ENCODE measurements at places on chromosomes 4 and X. TPM values are rescaled to one million over a fixed set of nuclear protein-coding genes. Genes with fewer than 3 reads are reported as not detected.

GRCh38 chr4:21013501-21013900, 313.2 kb downstream of the PACRGL start:
- H3K4me1 ChIP-seq = peaks cover 4% of the 10 kb centered on the region
- no peak overlapping the region for H3K27ac ChIP-seq
- DNase-seq = no peak

DNA sequence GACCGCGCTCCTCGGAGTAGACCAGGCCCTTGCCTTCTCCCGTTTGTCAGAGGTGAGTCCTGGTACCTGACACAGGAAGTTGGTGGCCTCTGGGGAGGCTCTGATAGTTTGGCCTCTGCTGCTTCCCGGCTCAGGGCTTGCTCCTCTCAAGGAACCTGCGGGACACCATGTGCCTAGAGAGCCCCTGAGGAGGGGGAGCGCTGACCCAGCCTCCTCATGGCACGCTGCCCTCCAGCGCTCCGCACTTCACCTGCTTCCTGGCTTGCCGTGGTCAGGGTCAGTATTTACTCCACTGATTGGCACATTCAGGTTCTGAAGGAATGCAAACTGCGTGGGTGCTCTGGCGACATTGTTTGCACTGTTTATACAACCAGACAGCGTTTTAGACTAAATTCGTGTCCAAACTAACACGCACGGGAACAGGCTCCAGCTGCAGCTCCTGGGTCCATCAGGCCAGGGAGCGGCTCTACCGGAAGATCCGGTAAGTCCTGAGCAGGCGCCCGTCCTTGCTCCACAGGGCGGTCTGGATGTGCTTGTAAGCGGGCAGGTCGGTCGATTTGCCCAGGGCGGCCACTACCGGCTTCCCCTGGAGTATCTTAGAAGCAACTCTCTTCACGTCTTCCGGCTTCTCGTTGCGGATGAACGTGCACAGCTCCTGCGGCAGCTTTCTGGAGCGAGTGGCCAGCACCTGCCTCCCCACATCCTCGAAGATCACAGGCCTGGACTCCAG, 121.6 kb upstream of the GRID2 start:
- no peaks in the 10 kb centered on the region for H3K36me3 ChIP-seq
- H3K4me3 ChIP-seq = no peak overlapping the region
- no peak for DNase-seq
- H3K27me3 ChIP-seq = no peaks in the 10 kb centered on the region
- H3K27ac ChIP-seq = no peak overlapping the region

- H3K4me3 ChIP-seq = no peak overlapping the region
- no peak overlapping the region for H3K27ac ChIP-seq
- H3K27me3 ChIP-seq = no peaks in the 10 kb centered on the region
Measured at GRCh38 chr4:27068151-27068867, 207.7 kb downstream of the STIM2 start.

Gene UGDH
- 23.5 TPM for polyA plus RNA-seq

DNA sequence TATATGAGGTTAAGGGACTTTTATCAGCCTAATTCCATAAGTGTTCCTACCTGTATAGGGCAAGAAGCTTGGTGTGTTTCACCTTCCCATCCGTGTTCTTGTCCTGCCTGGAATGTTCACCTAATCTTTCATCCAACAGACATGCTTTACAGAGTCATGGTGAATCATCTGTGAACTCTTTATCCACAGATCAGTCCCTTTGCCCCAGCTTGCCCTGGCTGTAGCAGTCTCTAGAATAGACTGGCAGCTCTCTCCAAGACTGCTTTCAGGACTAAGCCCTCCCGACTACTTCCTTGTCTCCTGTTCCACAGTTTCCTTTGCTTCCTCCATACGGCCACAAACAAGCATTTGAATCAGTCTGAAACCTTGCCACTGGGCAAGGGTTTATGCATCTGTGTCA, 177.9 kb upstream of the IL15 start:
- peak overlapping the region; percentile 72 for H3K27ac ChIP-seq
- H3K4me3 ChIP-seq = no peak overlapping the region
- no peaks in the 10 kb centered on the region for H3K27me3 ChIP-seq
- no peaks in the 10 kb centered on the region for H3K36me3 ChIP-seq
- peaks cover 34% of the 10 kb centered on the region for H3K4me1 ChIP-seq

- no peaks in the 10 kb centered on the region for H3K27me3 ChIP-seq
- DNase-seq = no peak
- H3K36me3 ChIP-seq = no peaks in the 10 kb centered on the region
- H3K4me3 ChIP-seq = no peak overlapping the region
- H3K4me1 ChIP-seq = no peaks in the 10 kb centered on the region
Measured at GRCh38 chrX:148813422-148813821, 313.0 kb downstream of the AFF2 start.

DNA sequence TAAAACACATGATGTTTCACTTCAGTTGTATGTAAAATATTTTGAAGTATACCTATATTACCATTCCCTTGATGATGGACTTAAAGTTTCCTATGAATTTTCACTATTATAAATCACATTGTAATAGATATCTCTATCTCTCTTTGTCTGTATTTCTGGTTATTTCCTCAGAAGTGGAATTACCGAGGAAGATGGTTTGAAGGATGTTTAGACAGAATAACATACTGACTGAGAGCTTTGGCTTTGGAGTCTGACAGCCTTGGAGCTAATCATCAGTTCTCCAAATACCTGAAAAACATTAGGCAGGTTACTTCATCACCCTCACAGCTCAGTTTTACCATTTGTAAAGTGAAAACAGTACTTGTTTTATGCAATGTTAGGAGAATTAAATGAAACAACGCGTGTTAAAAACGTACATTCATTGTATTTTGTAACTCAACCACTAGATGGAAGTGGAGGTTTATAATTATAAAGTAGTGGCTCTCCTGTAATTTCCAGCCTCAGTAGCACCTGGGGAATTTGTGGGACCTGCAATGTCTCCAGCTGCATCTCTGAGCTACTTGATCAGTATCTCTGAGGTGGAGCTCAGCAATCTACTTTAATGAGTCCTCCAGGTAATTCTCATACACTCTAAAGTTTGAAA, 14.3 kb downstream of the JCHAIN start:
- H3K36me3 ChIP-seq = no peaks in the 10 kb centered on the region
- no peak overlapping the region for H3K27ac ChIP-seq
- no peak overlapping the region for H3K4me3 ChIP-seq
- no peaks in the 10 kb centered on the region for H3K27me3 ChIP-seq
- no peaks in the 10 kb centered on the region for H3K4me1 ChIP-seq
- DNase-seq = no peak

Measured in keratinocyte (primary cell).